Esophagus squamous epithelium (tissue), 5 donors: ENCODE measurements at places on chromosomes 11 and 22. TPM values are rescaled to one million over a fixed set of nuclear protein-coding genes. Genes with fewer than 3 reads are reported as not detected.

GGT5 gene
- total RNA-seq, result 26.5 TPM

NTM gene
- total RNA-seq, result 0.80 TPM

OR51T1 gene
- not detected for total RNA-seq

ALDH3B1 gene
- 15.7 TPM for total RNA-seq

KCNQ1 gene
- total RNA-seq, result 0.61 TPM

IRF7 gene
- 20.1 TPM for total RNA-seq

MGAT3 gene
- 1.3 TPM for total RNA-seq

TSPAN32 gene
- 2.5 TPM for total RNA-seq

OR4C6 gene
- total RNA-seq, result not detected

RAPSN gene
- not detected for total RNA-seq

ST14 gene
- 109 TPM for total RNA-seq

OR51B5 gene
- total RNA-seq, result 0.57 TPM

SLC22A12 gene
- not detected for total RNA-seq

FGF3 gene
- total RNA-seq, result not detected

GRCh38 chr22:36301384-36301828 lies 48.5 kb downstream of the APOL1 start:
- no peaks in the 10 kb centered on the region for H3K4me1 ChIP-seq
- H3K4me3 ChIP-seq, result no peak overlapping the region
- peak overlapping the region; percentile 54 for H3K27ac ChIP-seq
- no peak for DNase-seq

- H3K36me3 ChIP-seq, result no peaks in the 10 kb centered on the region
- DNase-seq, result no peak
- no peak overlapping the region for H3K4me3 ChIP-seq
- H3K27ac ChIP-seq, result no peak overlapping the region
Observed at GRCh38 chr11:2530855-2531200, 86.0 kb downstream of the KCNQ1 start.

GRCh38 chr11:78856211-78856610 lies 281.5 kb upstream of the NARS2 start:
- H3K27me3 ChIP-seq, result no peaks in the 10 kb centered on the region
- H3K4me3 ChIP-seq, result no peak overlapping the region
- H3K36me3 ChIP-seq, result no peaks in the 10 kb centered on the region
- no peak overlapping the region for H3K27ac ChIP-seq
- DNase-seq, result no peak
- peaks cover 13% of the 10 kb centered on the region for H3K4me1 ChIP-seq

GRCh38 chr11:131917634-131918384 lies 547.4 kb downstream of the NTM start:
- H3K27me3 ChIP-seq, result peaks cover under 1% of the 10 kb centered on the region
- no peaks in the 10 kb centered on the region for H3K4me1 ChIP-seq
- no peaks in the 10 kb centered on the region for H3K36me3 ChIP-seq

GRCh38 chr22:32957200-32957803 lies 100.9 kb downstream of the SYN3 start:
- H3K4me3 ChIP-seq, result no peak overlapping the region
- peaks cover 11% of the 10 kb centered on the region for H3K4me1 ChIP-seq
- DNase-seq, result no peak
- H3K27ac ChIP-seq, result no peak overlapping the region
- no peaks in the 10 kb centered on the region for H3K27me3 ChIP-seq

GRCh38 chr11:85647078-85647477 lies 689 bp upstream of the TMEM126A start:
- peaks cover 7% of the 10 kb centered on the region for H3K36me3 ChIP-seq
- peaks cover 13% of the 10 kb centered on the region for H3K27me3 ChIP-seq
- peak overlapping the region; percentile 81 for H3K27ac ChIP-seq
- H3K4me3 ChIP-seq, result peak overlapping the region; percentile 63

GRCh38 chr11:123137431-123138224 lies 57.4 kb downstream of the CLMP start:
- H3K4me1 ChIP-seq, result peaks cover 8% of the 10 kb centered on the region
- H3K27ac ChIP-seq, result peak overlapping the region; percentile 72
- H3K27me3 ChIP-seq, result no peaks in the 10 kb centered on the region
- no peaks in the 10 kb centered on the region for H3K36me3 ChIP-seq
- no peak for DNase-seq

DNA sequence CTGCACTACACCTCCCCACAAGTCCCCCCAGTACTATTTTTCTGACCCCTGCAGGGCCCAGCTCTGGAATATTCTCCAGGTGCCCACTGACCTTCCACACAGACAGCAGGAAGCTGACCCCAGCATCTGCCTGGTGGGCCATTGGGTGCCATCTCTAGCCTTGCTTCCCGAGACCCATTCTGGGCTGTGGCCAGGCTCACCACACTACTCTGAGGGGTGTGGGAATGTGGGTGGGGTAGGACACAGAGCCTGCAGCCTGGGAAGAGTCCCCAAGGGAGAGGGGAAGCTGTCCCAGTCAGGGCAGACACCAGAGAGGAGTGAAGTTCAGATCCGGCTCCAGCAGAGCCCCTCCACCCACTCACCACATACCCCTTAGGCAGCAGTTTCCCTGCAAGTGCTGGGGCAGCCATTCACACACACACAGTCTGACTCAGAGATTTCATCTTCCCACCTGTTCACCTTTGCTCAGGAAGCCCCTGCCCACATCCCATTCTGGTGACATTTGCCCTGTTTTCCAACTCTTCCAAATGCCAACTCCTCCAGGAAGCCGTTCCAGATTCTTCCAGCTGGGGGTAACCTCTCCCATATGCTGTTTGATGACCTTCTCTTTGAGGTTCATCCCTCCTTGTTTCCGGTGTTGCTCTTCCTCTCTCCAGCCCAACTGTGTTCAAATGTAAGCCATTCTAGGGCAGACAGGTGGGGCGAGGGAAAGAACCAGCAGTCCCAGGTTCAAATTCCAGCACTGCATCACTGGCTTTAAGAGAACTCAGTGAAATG lies 1.9 kb downstream of the SLCO2B1 start:
- no peak overlapping the region for H3K4me3 ChIP-seq
- no peak for DNase-seq
- peaks cover 74% of the 10 kb centered on the region for H3K4me1 ChIP-seq
- H3K27me3 ChIP-seq, result no peaks in the 10 kb centered on the region
- H3K36me3 ChIP-seq, result no peaks in the 10 kb centered on the region
- peak overlapping the region; percentile 58 for H3K27ac ChIP-seq

GRCh38 chr11:69523453-69523852 lies 42.0 kb downstream of the LINC01488 start:
- H3K27me3 ChIP-seq, result no peaks in the 10 kb centered on the region
- H3K27ac ChIP-seq, result no peak overlapping the region
- no peaks in the 10 kb centered on the region for H3K36me3 ChIP-seq
- DNase-seq, result no peak

- DNase-seq, result no peak
- no peak overlapping the region for H3K4me3 ChIP-seq
- H3K27me3 ChIP-seq, result no peaks in the 10 kb centered on the region
- peaks cover 28% of the 10 kb centered on the region for H3K4me1 ChIP-seq
- no peak overlapping the region for H3K27ac ChIP-seq
- H3K36me3 ChIP-seq, result no peaks in the 10 kb centered on the region
Observed at GRCh38 chr11:10319702-10320558, 15.1 kb downstream of the ADM start.

DNA sequence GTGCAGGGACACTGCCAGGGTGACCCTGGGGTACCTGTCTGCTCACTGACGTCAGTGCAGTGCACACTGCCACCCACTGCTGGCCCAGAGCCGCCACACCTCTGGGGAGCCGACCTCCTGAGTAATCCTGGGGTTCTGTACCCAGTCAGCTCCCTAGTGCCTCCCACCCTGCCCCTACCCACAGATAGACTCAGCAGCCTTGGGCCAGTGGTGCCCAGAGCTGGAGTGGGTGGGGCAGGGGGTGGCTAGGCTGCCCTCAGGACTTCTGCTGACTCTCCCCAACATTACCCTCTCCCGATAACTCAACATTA lies 5.8 kb downstream of the NRXN2 start:
- no peak overlapping the region for H3K27ac ChIP-seq
- H3K4me1 ChIP-seq, result peaks cover 18% of the 10 kb centered on the region
- no peaks in the 10 kb centered on the region for H3K36me3 ChIP-seq
- H3K27me3 ChIP-seq, result peaks cover 38% of the 10 kb centered on the region

GRCh38 chr11:120181376-120181975 lies 29.4 kb upstream of the OAF start:
- H3K36me3 ChIP-seq, result no peaks in the 10 kb centered on the region
- no peak for DNase-seq
- H3K4me3 ChIP-seq, result no peak overlapping the region
- peaks cover 75% of the 10 kb centered on the region for H3K4me1 ChIP-seq
- peaks cover 3% of the 10 kb centered on the region for H3K27me3 ChIP-seq

GRCh38 chr11:36007127-36007655 lies 63.3 kb downstream of the LDLRAD3 start:
- no peak overlapping the region for H3K27ac ChIP-seq
- H3K36me3 ChIP-seq, result no peaks in the 10 kb centered on the region
- peaks cover 8% of the 10 kb centered on the region for H3K4me1 ChIP-seq
- no peak for DNase-seq
- H3K4me3 ChIP-seq, result no peak overlapping the region
- no peaks in the 10 kb centered on the region for H3K27me3 ChIP-seq

DNA sequence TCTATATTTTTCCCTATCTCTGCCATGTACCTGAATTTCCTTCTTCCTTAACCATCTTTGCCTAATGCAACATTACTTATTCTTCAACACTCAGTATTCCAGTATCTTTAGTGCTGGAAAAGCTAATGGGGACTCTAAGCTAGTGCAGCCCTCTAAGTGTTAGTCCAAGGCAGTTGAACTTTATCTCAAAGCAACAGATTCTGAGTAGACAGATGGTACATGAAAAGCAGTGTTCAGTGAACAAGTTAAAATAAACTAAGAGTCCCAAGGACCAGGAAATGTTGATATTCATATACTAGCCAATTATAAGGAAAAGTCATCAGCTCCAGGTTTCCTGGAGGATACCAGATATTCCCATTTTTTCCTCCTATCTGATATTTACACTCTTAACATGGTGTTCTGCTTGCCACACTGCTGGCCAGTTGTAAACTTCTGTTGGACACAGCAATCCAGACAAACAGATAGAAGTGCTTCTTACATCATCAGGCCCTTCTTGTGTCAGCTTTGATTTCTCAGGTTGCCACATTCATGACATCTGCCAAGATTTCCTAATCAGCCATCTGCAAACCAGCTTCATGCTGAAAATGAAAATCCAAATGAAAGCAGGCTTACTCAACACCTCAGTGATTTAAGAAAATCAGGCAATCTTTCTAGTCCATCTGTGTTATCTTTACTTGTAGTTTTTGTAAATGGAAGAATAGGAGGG lies 255.9 kb upstream of the POU2AF2 start:
- no peak overlapping the region for H3K4me3 ChIP-seq
- no peaks in the 10 kb centered on the region for H3K36me3 ChIP-seq
- H3K4me1 ChIP-seq, result peaks cover 7% of the 10 kb centered on the region
- H3K27me3 ChIP-seq, result no peaks in the 10 kb centered on the region
- no peak overlapping the region for H3K27ac ChIP-seq
- DNase-seq, result no peak

- peak within 1 kb of the TSS; percentile 89 for H3K27ac ChIP-seq
- H3K27me3 ChIP-seq, result no peaks in the 10 kb centered on the region
- H3K4me3 ChIP-seq, result peak within 1 kb of the TSS; percentile 68
- DNase-seq, result peak; percentile 81
- peaks cover 61% of the 10 kb centered on the region for H3K4me1 ChIP-seq
- H3K36me3 ChIP-seq, result no peaks in the 10 kb centered on the region
Observed at GRCh38 chr11:119106564-119107537, at the start of gene C2CD2L. TSS of gene C2CD2L (plus strand) at chr11:119107344. CDS start at chr11:119107742, 398 bp downstream.

DNA sequence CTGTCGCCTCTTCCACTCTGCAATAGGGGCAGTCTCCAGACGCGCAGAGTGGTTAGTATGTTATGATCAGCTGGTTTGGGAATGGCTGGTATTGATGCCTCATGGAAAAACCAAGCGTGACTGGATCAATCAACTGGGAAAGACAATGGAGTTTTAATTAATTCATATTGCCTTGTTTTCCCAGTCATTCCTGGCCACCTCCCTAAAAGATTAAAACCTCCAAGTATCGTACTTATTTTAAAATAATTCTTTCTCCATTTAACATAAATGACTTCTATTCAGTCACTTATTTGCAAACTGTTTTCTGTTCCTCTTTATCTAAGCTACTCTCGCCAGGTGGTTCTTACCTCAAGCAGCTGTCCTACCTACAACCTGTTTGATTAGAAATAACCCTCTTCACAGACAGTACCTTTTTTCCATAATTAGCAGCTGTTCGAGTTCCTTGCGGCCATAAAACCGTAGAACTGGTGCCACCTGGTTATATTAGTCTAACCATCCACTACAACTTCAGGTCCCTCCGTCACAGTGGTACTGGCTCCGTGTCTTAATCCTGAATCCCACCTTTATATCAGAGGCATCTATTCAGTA lies 898 bp downstream of the ZNF215 start:
- DNase-seq, result no peak
- H3K36me3 ChIP-seq, result no peaks in the 10 kb centered on the region
- H3K4me1 ChIP-seq, result peaks cover 4% of the 10 kb centered on the region
- peak overlapping the region; percentile 48 for H3K4me3 ChIP-seq

GRCh38 chr22:46443850-46444389 lies 93.5 kb downstream of the CELSR1 start:
- peak overlapping the region; percentile 75 for H3K27ac ChIP-seq
- DNase-seq, result no peak
- no peaks in the 10 kb centered on the region for H3K27me3 ChIP-seq
- H3K36me3 ChIP-seq, result no peaks in the 10 kb centered on the region

- peak overlapping the region; percentile 46 for H3K27ac ChIP-seq
- DNase-seq, result no peak
- no peak overlapping the region for H3K4me3 ChIP-seq
- H3K4me1 ChIP-seq, result peaks cover 16% of the 10 kb centered on the region
- no peaks in the 10 kb centered on the region for H3K36me3 ChIP-seq
Observed at GRCh38 chr22:42945736-42946135, 69.2 kb downstream of the PACSIN2 start.

DNA sequence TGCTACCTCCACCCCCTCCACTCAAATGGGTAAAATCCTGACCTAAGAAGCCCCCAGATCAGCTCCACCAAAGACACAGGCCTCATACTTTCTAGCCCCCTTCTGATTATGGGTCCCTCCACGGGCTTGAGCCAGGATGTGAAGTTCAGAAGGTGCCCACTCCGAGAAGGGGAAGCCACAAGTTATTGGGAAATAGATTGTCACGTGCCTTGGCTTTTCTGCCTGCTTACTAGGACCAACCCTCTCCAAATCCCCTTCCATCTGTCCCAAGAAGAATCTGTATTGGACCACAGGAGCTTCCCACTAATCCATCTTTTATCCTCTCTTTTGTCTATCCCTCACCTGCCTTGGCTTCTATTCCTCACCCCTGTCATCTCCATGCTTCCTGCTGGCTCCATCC lies 3.0 kb upstream of the NRGN start:
- no peaks in the 10 kb centered on the region for H3K36me3 ChIP-seq
- peaks cover 17% of the 10 kb centered on the region for H3K4me1 ChIP-seq
- no peaks in the 10 kb centered on the region for H3K27me3 ChIP-seq
- no peak overlapping the region for H3K27ac ChIP-seq
- H3K4me3 ChIP-seq, result no peak overlapping the region
- no peak for DNase-seq
